ENCODE measurements at places on chromosomes 6 and 20.

DNA sequence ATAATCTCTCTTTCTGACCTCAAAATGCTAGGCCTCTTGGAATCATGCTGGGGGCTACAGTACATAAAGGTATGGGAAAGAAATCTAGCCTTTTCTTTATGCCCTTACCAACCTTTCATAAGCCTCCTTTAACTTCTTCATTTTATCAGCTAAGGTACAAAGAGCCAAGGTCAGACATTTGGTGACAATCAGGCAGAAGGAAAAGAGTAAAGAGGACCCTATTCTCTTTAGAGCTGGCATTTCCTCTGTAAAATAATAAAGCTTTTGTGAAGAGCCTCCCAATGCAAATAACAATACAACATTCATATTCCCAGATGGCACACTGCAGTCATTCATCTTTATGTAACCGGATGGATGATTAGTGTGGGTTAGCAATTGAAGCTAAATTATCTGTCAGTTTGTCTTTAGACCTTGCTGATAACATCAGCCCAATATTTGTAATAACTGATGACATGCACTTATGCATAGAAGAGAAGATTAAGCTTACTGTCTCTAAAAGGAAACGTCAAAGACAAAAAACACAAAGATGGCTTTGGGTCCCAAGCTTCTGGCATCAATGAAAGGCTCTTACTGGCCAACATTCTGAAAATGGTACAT lies 163.1 kb downstream of the IBTK start:
- DNase-seq = no peak

DNA sequence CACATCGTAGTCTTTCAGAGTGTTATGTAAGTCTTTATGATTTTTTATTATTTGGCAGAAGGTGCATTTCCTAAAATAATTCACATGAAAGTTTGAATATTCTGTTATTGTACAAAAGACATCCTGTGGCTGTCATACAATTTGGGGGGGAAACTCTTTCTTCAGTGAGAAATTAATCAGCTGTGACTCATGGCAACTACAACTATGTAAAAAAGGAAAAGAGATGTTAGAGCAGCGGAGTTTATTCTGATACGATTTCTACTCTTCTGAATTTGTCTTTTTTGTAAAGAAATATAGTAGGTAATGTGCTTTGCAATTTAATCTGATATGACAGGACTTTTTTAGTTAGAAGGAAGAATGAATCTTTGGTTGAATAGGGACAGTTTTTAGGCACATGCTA lies 14.2 kb downstream of the COL19A1 start:
- DNase-seq = no peak

DNA sequence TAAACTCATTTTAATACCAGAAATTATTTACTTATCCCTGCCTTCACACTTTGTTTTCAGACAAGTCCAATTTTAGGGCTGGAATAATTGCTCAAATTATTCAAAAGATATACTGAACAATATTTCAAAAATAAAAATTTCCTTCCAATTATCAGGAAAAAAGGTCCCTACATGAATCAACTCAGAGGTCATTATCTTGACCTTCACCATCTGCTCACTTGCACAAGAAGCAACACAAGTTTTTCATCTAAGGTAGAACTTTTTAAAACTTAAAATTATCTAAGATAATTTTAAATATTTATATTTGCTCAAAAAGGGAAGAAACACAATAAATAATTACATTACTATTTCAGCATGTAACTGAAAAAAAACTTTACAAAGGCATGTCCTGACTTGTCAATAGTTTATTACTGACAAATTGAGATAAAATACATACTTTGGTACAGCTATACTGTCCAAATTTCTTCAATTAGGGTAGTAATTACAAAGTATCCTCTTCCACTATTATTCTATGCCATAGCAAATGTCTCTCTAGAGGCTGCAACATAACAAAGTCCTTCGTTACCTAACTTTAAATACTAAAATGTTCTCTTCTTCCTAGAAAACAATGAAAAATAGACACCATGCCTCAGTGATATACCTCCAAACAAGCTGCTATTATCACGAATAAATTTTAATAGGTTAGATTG lies 2.4 kb downstream of the CEP85L start:
- DNase-seq = no peak

GRCh38 chr6:40735121-40735520 lies 148.0 kb upstream of the LRFN2 start:
- DNase-seq = no peak

GRCh38 chr20:52494244-52494643 lies 302.7 kb upstream of the ZFP64 start:
- DNase-seq = peak; percentile 82

DNA sequence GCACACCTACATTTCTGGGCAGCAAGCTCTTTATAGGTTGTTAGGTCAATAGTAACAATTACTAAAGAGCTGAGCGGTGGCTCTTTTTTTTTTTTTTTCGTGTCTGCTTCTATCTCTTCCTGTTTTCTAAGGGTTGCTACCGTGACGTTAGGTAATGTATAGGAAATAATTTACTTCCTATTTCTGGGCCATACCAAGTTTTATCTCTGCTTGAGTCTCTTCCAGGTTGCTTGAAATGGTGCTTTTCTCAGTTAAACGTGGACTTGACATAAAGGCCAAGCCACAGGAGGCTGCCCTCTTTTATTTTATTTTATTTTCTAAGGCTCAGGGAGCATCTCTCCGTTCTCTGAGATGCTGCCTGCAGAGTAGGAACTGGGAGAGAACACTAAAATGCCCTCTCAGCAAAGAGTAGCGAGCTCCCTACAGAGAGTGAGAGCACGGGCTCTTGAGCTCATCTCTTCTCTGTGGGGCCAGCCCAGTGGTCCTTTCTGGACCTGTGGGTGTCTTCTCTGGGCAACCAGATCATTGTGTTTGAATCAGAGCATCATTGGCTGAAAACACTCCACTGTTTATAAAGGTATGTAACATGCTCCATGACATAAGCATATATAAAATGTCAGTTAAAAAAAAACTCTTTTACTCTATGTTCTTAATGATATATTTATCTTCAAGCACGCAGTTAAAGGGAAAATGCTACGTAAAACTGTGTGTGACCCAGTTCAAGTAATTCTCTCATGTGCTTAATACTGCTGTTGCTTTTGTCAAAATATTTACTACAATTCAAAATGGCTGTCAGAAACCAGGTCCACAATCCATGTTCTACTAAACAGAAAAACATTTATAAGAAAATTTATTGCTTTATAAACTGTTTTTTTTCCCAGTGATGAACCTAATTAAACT lies at the start of gene ZNF831:
ZNF831 (plus strand) TSS at position 191 of the 900 bp plus-strand sequence. CDS start 27,199 bp downstream, outside the sequence.
- no peak for DNase-seq

DNA sequence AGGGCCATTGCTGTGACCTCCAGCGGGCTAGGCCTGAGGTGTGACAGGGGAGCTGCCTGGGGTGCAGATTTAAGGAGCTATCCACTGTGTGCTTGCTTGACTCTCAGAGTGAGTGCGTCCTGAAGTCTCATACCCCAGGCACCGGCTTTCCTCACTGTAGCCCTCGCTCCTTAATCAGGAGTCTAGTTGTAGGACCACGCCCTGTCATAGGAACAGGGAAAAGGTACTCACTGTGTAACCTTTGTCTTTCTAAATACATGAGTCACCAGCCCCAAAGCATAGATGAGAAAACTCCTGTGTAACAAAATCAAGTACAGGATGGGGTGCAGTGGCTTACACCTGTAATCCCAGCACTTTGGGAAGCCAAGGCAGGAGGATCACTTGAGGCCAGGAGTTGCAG lies 141.7 kb downstream of the TMEM242 start:
- DNase-seq = no peak

GRCh38 chr6:162200041-162200440 lies 527.5 kb downstream of the PRKN start:
- no peak for DNase-seq

- DNase-seq = no peak
These were observed 474.2 kb upstream of the SULF2 start for GRCh38 chr20:48259456-48259855.

DNA sequence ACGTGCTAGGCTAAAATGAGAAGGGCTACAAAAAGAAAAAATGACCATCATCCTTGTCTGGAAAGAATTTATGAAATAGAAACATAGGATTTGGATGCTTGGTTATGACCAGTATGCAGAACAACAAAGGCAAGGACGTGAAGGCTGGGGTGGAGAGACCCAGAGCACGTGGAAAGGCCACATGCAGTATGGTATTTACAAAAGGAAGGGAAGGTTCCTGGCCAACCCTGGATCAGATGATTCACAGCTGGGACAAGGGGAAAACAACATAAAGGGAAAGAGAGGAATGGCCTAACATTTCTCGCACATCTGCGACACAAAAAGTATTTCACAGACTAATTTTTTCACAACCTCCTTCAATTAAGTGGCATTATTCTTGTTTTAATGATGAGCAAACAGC lies 8.2 kb downstream of the STX7 start:
- DNase-seq = no peak

DNA sequence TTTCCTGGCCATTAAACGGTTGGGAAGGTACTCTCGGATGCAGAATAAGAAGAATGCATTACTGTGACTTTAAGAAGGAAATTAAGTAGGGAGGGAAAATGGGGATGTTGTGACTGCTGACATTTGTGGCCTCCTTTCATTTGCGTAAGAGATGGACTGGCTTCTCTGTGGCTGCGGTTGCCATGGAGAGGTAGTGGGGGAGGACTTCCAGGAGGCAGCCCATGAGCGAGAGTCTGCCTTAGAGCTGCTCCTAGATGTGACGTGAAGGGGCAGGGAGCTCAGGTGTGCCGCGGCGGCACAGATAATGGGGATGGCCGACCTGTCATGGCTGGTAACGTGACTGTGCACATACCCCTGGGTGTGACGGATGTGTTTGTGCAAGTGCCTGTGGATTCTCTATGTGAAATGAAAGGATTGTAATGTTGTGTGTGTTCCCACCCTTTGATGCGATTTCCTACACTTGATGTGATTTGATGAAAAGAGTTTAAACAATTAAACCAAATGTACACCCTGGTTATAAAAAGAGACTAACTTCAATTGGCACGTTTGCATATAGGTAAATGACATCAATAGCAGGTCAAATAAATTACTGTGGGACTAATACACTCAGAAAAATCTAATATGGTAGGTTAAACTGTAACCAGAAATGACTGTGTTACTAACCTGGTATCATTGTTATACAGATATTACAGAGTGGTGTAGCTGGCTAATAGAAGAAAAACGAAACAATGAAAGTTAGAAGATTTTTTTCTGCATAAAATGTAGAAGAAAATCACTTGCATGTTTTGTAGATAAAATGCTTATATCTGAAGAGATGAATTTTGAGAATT lies 48.9 kb downstream of the HIVEP1 start:
- DNase-seq = peak; percentile 70

GRCh38 chr6:118746825-118747174 lies 95.4 kb upstream of the CEP85L start:
- no peak for DNase-seq

GRCh38 chr20:62583424-62583920 lies 58.8 kb upstream of the SLCO4A1 start:
- no peak for DNase-seq

GRCh38 chr6:168217880-168218537 lies 101.6 kb downstream of the DACT2 start:
- DNase-seq = no peak

DNA sequence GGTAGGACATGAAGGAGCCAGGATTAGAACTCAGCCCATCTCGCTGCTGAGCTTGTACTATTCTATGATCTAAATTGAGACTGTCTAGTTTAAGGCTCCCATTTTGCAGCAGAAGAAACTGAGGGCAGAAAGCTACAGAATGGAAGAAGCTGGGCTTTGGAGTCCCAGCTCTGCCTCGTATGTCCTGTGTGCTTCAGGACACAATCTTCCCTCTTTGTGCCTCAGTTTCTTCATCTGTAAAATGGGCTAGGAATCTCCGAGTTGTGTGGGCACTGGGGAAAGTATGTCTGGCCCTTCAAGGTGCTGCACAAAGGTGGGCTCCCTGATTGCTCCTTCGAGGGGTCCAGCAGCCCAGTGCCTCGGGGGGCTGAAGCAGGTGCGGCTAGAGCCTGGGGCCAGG lies 20.7 kb downstream of the NOL4L start:
- DNase-seq = no peak

All from H4 (cell line).